NCI-H187 treated with DMSO at 0.1 percent for 48 hours (cell line): ENCODE measurements at places on chromosomes 3 and 15.

DNA sequence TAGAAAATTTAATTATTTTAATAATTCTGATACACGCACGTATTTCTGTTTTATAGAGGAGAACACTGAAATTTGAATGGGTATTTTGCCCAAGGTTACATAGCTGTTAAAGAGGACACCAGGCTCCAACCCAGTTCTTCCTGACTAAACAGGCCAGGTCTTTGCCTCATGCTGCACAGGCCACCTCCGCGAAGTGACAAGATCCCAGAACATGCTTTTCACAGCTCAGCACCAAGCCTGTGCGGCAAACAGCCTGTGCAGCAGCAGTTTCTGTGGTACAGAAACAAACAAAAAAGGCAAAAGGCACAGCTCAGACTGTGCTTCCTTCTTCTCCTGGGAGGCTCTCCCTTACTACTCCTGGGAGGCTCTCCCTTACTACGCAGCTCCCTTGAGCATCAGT, 6.5 kb downstream of the FOXL2 start:
- DNase-seq, result no peak

- no peak for DNase-seq
Observed at GRCh38 chr3:131712662-131713061, 209.9 kb upstream of the MRPL3 start.

DNA sequence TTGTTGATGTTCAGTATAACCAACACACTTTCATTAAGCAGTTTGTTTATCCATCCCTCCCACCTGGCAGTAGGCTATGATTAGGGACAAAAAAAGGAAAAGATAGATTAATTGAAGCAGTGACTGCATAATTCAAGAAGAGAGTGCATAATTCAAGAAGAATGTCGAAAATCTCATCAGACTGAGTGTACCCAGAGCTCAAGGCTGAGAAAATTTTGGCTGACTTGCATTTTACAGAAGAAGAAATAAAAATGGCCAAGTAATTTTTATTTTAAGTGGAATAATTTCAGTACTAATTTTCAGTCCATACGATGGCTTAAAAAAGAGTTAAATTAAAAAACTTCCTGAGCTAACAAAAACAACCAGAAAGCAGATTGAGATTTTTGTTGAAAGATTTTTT, 145.4 kb upstream of the LRRFIP2 start:
- no peak for DNase-seq

DNA sequence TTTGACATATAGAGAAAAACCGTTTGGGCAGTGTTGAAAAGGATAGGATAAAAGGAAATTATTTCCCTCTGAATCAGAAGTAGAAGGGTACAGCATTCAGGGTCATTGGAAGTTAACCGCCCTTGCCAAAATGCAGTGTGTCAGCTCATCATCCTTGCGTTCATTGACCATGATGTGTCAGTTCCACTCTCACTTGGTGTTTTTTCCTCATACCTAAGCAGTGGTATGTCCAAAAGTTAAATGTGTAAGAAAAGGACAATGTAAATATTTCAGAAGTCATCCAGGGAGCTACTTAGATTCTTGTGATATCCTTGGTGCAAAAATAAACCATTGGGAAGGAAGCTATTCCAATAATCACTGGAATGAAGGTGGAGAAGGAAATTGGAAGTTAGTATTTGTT, 50.7 kb downstream of the MAP6D1 start:
- no peak for DNase-seq

DNA sequence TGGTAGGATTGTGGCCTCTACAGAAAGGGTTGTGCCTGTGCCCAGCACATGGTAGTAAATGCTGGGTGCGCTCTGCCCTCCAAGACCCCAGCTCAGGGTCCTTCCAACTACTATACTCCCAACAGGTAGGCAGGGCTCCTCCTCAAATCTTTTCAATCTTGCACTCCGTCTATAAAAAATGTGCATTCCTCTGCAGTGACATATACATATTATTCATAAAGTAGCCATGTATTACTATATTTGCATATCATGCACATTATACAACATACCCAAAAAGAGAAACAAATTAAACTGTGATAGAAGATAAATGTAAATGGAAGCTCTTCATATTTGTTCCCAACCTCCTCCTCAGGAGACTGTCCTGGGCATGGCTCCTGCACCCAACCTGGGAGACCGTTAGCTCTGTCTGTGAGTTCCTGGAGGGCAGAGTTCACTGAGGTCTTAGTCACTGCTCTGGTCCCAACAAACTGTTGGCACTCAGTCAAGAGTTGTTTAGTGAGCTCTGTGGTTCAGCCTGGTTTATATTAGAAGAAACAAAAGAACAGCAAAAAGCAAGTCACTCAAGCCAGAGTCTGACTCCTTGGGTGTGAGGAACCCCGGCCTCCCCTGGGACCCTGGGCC, 47.7 kb upstream of the GRIP2 start:
- DNase-seq, result no peak

DNA sequence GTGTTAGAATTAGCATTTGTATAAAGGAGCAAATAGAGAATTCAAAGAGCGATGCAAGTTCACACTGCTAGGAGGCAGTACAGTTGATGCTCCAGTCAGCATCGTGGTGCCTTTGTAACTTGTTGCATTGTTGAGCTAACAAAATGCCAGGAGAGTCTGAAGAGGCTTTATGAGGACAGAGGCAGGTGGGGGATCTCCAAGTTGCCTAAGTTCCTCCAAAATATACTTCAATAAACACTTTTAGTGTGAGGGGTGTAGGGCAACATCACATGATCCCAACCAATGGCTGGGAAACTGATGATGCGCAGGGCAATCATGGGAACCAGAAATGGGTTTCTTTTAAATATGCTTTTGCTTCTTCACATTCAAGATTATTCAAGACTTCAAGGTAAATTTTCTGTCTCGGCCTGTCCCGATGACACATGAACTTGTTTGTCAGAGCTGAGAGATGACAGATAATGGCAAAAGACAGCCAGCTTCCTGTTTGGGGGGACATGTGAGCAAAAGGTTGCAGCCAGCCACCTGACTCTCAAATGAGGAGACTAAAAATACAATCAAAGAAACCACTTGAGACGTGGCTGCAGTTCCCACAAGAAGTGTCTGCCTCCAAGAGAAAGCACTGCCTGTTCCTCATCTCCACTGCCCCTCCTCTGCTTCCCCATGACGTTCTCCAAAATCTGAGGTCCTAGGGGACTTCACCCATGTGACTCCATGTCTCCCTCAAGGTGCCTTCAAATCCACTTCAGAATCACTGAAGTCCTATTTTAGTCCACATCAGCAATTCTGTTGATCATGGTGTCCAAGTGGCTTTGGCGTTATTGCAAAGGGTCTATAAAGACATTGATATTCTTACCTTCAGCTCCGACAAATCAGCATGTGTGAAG, 39.3 kb downstream of the KLHL6 start:
- DNase-seq, result no peak

DNA sequence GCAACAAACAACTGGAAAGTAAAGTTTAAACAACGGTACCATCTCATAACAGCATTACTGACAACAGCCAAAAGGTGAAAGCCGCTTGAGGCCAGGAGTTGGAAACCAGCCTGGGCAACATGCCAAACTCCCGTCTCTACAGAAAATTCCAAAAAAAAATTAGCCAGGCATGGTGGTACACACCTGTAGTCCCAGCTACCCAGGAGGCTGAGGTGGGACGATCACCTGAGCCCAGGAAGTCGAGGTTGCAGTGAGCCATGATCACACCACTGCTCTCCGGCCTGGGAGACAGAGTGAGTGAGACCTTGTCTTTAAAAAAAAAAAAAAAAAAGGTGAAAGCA, 4.4 kb downstream of the TNK2 start:
- no peak for DNase-seq

DNA sequence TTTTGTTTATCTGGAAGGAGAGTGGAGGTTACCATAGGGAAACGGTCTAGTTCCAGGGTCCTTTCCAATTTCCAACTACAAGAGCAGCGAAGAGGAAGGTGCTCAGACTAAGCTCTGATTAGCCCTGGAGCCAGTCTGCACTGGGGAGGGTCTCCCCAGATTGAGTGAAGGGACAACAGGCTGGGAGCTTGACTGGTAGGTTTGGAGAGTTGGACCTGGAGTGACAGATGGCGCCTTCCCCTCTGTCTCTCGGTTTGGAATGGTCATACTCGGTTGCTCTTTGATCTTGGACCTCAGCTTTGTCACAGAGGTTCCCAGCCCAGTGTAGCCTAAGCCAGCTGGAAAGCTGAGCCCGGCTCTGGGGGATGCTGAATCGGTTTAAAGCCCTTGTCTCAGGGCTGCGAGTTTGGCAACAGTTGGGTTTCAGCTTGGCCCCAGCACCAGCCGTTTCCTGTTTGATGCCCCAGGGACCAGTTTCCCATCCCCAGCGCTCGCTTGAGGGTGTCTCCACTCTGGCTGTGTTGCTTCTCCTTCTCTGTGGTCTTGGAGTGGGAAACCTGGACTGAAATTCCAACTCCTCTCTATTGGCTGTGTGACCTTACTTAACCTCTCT, 53.1 kb upstream of the ULK4 start:
- no peak for DNase-seq

- no peak for DNase-seq
Observed at GRCh38 chr3:123745184-123745855, 138.8 kb downstream of the MYLK start.

DNA sequence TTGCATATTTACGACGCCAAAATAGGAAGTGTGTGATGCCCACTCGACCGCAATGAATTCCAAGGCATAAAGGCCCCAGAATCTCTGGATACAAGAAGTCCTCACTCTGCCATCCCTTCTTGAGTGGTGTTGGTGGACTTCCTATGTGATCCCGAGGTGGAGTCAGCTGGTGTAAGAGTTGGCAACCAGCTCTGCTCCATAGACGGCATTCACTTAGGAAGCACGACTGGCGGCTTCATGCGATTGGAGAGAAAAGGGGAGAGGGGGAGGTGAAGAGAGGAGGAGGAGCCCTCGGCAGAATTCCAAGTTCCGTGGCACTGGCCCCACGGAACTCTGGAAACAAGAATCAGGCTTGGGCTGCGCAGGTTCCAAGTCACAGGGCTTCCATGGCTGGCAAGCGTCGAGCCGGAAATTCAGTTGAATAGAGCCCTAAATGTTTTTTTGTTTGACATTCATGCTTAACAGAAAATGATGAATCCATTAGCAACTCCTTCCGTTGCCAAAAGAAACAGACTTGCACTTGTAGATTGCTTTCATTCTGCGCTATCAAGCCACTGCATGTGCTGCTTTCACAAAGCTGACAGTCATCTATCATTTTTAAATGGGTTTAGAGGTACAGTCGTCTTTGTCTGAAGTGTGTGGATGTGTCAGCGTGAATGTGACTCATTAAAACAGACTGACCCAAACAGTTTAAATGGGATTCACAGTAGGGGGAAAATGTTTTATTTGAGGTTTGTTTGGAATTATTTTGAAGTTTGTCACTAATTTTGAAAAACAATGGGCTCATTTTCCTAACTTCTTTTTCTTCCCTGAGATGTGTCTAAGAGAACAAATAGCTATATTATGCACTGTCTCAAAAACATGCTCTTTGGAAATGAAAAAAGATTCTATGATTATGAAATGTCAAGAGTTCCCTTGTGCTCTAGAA, 428.3 kb upstream of the ATP11B start:
- DNase-seq, result peak; percentile 84

GRCh38 chr3:171164067-171164465, 137.5 kb upstream of the SLC2A2 start:
- DNase-seq, result no peak

DNA sequence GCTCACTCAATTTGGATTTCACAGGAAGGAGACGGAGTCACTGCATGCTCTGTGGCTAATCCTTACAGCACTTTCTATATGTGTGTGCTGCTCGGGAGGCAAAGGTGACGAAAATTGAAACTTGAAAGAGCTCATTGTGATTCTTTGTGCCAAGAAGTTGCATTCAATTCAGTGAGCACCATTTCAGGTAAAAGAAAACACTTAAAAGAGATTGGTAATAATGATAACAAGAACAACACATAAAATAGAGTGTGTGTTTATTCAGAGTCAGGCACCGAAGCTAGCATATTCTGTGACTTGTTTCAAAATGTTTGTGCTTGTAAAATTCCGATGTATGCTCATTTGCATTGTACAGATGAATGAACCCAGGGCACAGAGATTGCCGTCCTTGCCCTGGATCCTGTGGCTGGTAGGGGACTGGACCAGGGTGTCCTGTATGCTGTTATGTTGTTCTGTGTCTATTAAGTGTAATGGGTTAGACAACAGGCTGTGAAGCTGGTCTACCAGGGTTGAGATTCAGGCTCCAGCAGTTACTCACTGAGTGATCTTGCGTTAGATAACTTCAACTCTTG, 193.3 kb upstream of the PROK2 start:
- DNase-seq, result no peak

GRCh38 chr15:68552773-68553172, 26.0 kb upstream of the CORO2B start:
- DNase-seq, result no peak

DNA sequence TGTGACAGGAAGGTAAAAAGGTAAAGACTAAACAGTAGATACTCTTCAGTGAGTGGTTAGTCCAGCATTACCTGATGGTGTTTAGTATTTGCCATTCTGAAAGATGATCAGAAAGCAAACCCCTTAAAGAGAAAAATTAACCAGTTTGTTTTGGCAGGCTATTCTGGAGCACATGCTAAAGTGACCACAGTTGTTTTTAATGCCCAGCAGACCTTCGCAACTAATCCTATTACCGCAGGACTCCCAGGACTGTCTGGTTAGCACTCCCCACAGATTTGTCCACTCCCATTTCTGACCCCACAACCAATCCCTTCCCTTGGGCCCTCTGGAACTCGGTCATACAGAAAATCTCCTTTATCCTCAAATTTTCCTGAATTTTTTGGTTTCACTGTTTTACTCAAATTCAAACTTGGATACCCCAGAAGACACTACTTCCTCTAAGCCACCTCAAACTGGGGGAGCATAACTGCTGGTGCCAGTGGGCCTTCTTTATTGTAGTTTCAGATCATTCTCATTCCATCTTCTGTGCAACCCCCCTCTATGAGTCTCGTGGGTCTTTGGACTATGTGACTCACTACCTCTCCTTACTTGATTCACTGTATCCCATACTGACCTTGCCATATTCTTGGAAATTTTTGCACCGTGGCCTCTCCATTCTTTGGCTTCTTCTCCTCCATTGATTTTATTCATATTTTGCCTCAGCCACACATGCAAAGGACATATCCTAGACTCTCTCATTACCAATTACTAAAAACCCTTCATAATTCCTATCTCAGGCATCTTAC, 104.4 kb downstream of the RBMS3 start:
- no peak for DNase-seq

GRCh38 chr3:18424729-18425640, at the start of gene SATB1:
TSS of gene SATB1 (minus strand) at chr3:18425339. CDS start at chr3:18420967, 4,372 bp downstream.
- no peak for DNase-seq

GRCh38 chr15:99180086-99180963, 69.1 kb downstream of the TTC23 start:
- DNase-seq, result no peak

GRCh38 chr3:183180110-183180783, 17.7 kb upstream of the LAMP3 start:
- DNase-seq, result no peak

GRCh38 chr15:63089260-63090043, 32.2 kb upstream of the LACTB start:
- DNase-seq, result no peak

DNA sequence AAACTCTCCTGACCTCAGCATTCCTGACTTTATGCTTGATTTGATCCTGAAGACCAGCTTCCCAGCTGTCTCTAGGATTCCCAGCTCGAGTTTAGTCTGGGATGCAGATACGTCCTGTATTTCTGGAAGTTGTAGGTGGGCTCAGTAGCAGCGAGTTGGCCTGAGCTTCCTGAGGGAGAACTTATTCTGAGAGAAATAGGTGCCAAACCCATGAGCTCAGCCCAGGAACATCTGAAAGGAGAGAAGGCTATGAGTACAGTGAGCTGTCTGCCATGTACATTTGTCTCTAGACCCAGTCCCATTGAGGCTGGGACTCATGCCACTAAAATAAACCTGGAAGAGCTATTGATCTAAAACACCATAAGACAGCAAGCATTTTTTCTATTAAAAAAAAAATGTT, 36.6 kb upstream of the SLC9A9 start:
- DNase-seq, result no peak

- DNase-seq, result no peak
Observed at GRCh38 chr15:72173401-72173800, 24.2 kb downstream of the GRAMD2A start.
